ENCODE measurements at places on chromosomes 2 and 18.

- DNase-seq: no peak
Observed at GRCh38 chr18:6086731-6087130, 191.4 kb upstream of the TMEM200C start.

DNA sequence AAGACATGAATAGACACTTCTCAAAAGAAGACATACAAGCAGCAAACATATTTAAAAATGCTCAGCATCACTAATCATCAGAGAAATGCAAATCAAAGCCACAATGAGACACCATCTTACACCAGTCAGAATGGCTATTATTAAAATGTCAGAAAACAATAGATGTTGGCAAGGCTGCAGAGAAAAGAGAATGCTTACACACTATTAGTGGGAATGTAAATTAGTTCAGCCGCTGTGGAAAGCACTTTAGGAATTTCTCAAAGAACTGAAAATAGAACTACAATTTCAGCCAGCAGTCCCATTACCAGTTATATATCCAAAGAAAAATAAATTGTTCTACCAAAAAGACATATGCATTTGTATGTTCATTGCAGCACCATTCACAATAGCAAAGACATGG, 61.7 kb downstream of the STRADB start:
- no peak for DNase-seq

DNA sequence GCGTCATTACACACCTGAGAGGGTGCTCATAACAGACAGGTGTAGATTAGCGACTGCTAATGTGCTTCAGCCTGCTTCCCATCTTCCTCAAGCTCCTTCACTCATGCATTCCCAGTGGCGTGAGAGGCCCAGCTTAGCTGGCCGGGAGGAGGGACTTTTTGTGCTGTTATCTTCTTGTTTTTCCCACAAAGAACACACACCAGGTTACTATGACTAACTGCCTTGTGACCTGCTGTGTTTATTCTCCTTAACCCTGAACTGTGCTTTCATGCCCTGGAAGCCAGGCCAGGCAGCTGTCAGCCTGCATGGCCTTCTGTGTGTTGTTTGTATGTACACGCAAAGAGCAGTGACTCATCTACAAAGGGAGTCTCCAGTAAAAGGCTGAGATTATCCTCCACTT, 143.8 kb downstream of the PIEZO2 start:
- no peak for DNase-seq

DNA sequence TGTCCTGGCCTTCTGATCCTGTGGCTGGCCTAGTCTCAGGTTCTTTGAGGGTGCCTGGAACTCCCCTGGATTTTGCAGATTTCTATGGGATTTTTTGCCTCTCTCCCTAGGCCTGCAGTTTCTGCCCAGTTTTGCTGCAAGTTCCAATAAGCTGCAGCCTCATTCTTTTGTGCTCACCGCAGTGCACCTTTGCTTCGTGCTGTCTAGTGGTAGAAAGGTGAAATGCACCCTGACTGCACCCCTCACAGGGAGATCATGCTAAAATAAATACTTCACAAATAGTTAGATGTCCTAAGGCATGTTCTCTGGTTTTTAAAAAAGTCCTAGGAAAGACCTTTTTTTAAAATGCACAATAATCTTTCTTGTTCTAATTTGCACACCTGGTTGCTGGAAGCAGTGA, 72.5 kb downstream of the GNAL start:
- DNase-seq: no peak

DNA sequence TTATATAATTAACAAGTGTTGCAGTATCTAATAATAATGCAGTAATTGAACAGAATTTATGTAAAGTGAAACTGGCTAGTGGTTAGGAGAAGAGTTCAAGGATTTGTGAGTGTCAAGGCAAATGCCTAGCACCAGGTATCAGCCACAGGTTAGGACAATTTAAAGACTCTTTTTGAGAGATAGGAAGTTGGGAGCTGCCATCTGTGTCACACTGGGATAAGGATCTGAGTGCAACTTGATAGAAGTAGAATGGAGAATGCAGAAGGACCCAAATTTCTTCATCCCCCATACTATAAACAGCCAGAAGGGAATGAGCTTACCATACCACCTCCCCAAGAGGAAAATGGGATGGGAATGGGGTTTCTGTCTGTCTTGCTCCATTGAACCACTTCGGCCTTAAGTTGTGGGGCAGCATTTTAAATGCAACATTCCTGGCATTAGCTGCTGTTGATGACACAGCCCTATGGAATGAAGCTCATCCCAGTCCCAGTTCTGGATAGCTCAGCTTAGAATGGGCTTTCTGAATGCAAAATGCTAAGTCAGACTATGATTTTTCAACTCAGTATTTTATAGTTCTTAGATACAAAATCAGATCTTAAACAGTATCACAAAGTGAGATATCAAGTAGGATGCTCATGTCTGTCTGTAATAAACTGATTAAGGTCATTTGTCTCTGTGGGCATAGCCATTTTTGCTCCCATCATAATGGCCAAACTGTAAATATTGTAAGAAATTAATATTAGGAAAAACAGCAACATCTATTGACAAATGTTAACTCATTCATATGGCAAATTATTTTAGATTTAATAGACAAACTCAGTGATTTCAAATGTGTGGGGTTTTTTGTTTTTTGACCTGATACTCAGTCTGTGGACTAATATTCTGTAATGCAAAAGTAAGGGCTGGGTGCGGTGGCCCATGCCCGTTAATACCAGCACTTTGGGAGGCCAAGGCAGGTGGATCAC, 44.0 kb downstream of the GPR155 start:
- DNase-seq: no peak

DNA sequence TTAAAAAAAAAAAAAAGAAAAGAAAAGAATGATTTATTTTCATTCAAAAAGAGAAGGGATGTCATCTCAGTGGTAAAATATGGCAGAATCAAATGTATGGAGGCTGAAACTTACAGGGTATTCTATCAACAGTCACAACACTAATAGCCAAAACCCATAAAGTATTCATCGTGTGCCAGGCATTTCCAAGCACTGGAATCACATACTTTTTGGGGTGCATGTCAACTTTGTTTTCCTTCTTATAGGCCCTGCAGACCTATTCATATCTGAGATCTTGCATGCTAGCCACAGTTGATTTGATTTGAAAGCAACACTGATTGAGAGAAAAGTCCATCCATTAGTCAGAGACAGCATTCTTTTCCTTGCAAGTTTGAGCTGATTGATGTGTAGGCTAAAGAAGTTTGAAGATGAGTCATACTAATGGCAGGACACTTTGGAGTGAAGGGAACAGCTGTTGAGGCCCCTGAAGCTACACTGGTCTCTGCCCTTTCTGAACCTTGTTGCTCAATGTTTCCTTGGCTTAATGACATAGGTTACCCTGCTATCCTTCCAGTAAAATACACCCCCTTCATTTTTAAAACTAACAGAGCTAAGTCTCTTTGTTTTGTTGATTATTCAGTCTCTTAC, 22.0 kb downstream of the KATNAL2 start:
- no peak for DNase-seq

DNA sequence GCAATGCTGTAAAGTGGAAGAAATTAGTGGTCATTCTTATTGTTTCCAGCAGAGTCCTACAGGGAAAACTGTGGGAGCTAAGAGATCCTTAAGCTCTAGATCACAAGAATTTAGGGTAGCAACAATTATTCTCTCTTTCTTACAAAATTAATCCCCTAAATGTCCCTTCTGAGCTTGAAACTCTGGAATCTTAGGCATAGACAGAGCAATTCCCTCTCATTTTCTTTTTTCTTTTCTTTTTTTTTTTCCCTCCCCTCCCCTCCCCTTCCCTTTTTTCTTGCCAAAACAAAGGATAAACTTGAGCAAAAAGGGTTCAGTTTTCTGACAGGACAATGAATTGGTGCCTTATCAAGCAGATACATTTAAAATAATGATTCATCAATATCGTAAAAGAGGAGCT, 441.0 kb downstream of the DSC3 start:
- DNase-seq: no peak

GRCh38 chr2:71223767-71224333, 3.1 kb downstream of the PAIP2B start:
- no peak for DNase-seq

DNA sequence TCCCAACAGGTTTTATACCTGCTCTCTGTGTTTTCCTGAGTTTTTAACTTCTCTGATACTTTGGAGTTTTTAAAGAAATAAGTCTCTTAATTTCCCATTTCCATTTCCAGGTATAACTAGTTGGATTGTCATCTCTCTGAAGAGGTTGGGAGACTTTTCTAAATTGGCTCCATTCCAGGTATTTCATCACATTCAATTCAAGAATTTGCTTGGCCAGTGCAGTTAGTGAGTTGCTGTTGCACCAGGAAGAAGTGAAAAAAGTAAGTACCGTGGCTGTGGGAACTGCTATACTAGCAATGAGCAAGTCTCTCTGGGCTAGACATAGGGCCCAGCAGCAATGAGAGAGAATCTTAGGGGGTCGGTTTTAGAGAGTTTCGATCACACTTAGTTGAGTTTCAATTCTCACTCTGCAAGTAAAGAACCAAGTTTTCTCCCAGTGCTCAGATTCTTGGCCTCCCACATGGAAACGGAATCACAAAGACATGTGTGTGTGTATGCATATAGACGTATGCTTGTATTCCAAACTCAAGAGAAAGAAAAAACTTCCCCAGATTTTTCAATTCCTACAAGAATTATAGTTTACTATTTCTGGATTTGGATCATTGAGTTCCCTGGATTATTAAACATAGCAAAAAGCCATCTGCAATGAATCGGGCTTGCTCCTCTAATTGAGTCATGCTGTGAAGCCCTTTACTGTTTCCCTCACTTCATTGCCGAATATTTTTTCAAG, 894.4 kb downstream of the BCL11A start:
- no peak for DNase-seq

DNA sequence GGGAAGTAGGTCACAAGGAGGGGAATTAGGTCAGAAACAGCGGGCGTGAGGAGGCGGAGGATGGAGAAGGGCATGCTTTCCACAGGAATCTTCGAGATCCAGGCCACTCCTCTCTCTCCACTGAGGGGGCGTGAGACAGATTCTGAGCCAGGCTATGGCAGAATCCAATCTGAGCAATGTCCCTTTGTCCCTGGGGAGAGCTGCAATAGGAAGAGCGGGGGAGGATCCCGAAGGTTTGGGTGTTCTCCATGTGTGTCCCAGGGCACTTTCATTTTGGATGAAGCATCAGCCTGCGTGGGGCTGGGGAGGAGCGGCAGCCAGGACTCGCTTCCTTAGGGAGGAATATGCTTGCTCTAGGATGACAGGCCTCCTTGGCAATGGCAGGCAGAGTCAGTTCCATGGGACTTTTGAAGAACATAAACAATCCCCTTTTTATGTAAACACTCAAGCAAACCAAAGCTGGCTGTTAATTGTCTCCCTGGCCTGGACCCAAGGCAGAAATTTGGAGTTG, 84.0 kb downstream of the LIPG start:
- DNase-seq: no peak

DNA sequence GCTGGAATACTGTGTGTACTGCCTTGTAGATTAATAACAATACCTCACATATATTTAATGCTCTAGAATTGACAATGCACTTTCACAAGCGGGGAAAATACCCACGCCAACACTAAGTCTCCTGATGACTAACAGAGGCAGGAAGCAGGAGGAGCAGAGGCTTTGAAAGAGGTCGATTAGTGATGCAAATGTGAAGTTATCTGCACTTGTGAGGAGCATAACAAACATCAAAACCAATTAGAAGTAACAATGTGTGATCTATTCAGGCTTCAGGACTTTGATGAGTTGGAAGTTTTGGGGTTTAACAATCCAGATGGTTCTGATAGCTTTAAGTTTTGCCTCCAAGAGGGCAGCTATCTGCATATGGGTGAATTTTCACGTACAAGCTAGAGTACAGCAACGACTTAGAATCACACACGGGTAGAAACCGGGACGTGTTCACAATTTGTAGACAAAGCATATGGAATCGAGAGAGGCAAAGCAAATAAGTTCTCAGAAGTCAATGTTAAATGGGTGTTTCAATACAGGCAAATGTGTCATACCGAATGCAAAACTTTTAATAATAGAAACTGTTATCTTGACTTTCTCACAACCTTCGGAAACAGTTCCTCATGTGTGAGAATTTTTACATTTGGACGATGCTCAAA, 114.5 kb downstream of the METTL8 start:
- peak; percentile 92 for DNase-seq

DNA sequence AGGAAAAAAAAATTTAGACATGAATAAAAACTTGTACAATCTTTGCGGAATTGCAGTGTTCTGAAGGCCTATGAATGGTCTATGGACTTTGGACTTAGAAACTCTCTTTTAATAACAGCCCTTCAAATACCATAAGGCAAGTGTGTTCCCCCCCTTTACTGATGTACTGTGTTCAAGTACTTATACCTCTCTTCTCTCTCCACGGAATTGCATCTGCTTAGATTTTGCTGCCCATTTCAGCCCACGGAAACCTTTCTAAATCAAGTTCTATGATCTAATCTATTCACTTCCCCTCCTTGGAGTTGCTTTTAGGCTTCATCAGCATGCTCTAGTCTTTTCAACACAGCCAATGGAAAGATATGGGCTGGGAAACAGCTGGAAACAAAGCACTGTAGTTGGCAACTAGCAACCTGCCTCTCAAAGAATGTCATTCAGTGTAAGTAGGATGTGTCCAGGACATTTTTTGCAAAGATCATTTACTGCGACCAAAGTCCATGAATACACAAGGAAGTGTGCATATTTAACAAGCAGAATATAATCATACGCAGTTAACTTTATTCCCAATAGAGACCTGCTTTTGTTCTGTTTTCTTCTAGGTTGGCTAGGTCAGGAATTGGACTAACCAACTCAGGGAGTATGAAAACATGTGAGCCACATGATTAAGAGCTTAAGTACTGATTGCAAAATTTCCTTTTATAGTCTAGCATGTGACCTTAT, 58.0 kb downstream of the SLC40A1 start:
- DNase-seq: no peak

DNA sequence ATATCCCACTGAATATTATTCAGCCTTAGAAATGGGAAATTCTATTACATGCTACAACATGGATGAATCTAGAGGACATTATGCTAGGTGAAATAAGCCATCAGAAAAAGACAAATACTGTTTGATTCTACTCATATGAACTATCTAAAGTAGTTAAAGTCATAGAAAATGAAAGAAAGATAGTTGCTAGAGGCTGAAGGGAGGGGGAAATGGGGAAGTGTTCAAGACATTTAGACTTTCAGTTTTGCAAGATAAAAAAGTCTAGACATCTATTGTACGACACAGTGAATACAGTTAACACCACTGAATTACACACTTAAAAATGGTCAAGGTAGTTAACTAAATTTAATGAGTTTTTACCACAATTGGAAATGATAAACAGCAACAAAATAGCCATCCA, 835.9 kb upstream of the CHAC2 start:
- DNase-seq: no peak

DNA sequence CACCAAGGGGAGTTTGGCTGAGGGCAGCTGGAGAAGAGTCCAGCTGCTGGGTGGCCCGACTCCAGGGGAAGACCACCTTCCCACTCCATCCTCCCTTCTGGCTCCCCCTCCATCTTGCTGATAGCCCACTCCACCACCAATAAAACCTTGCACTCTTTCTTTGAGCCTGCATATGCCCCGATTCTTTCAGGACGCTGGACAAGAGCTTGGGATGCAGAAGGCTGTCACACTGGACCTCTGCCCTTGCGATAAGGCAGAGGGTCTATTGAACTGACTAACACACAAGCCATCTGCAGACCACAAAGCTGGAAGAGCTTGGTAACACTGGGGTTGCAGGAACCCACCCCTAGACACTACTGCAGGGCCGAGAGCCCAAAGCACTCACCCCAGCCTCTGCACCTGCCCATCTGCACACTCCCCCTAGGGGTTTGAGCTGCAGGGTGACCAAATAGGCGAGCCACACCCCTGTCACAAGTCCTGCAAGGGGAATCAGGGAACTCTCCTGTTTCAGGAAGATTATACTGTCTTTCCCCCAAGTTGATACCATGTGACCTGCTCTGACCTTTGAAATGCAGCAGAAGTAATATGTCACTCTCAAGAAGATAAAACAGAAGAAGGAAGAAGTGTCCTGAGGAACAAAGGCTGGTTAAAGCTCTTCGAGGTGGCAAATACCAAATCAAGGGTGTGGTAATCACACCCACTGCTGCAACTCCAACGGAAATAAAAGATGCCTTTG, 70.5 kb downstream of the SMAD4 start:
- DNase-seq: no peak
